Fibroblast of mammary gland (primary cell): ENCODE measurements at places on chromosomes 16 and 17.

DNA sequence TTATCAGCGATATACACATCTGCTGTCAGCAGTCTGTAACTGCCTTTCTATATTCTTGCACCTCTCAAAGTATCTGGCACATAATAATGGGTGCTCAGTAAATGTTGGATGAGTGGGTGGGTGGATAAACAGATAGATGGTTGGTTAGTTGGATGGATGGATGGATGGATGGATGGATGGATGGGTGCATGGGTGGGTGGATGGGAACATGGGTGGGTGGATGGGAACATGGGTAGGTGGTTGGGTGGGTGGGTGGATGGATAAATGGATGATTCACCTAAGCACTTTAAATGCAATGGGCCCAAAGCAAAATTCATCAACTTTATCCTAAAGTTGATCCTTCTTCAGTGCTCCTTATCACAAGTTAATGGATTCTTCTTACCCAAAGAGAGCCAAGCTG, 48.6 kb downstream of the HELZ start:
- DNase-seq: no peak

DNA sequence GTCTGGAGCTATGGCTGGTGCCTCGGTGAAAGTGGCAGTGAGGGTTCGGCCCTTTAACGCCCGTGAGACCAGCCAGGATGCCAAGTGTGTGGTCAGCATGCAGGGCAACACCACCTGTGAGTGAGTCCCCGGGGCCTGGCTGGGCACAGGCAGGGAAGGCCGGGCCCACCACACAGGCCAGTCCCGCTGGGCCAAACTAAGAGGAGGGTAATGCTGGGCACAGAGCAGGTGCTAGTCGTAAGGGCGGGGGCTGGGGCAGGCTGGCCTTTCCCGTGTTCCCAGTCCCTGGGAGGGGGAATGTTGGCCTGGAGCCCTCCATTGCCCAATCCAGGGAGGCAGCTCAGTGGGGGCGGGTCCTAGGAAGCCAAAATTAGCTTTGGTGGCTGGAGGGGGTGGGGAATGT, 2.5 kb downstream of the KIF1C start:
- peak; percentile 27 for DNase-seq

GRCh38 chr17:47729476-47729875, 3.6 kb upstream of the TBX21 start:
- no peak for DNase-seq

DNA sequence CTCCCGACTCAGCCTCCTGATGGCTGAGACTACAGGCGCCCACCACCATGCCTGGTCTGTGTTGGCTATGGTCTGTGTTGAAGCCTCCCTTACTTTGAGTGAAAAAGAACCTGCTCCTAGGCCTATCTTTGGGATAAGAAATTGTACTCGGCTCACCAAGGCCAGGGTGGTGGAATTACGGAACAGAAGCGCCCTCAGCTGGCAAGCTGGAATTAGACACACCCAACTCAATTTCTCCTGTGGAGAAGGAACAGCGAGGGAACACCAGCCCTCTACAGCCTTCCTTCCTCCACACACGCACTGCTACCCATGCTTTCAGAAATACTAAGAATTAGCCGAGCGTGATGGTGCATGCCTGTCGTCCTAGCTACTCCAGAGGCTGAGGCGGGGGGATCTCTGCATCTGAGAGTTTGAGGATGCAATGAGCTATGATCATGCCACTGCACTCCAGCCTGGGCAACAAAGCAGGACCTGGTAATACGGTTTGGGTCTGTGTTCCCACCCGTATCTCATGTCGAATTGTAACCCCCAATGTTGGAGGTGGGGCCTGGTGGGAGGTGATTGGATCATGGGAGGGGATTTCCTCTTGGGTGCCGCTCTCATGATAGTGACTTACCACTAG, 40.1 kb upstream of the RBBP6 start:
- DNase-seq: peak; percentile 27

- peak; percentile 63 for DNase-seq
Observed at GRCh38 chr16:70777973-70778406, 23.0 kb downstream of the VAC14 start.

- DNase-seq: no peak
Observed at GRCh38 chr17:77109764-77110359, 30.9 kb upstream of the SEC14L1 start.

GRCh38 chr17:32940706-32941390, 12.9 kb downstream of the TMEM98 start:
- no peak for DNase-seq

DNA sequence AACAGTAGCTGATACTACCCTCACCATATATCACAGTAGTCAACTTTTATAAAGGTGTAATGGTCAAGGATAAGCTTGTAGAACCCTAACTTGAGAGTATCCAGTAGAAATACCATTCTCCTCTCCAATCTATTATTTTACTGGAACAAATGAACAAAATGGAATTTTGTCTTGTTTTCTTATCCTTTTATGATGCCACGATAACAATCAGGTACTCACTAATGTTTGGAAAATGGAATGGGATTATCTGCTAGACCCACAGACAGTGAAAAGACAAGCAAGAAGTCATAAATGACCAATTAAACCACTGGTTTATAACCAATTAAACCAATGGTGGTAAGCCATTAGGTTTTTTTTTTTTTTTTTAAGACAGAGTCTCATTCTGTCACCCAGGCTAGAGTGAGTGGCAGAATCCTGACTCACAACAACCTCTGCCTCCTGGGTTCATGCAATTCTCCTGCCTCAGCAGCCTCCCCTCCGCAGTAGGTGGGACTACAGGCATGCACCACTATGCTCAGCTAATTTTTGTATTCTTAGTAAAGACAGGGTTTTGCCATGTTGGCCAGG, 10.4 kb downstream of the GPATCH8 start:
- no peak for DNase-seq

DNA sequence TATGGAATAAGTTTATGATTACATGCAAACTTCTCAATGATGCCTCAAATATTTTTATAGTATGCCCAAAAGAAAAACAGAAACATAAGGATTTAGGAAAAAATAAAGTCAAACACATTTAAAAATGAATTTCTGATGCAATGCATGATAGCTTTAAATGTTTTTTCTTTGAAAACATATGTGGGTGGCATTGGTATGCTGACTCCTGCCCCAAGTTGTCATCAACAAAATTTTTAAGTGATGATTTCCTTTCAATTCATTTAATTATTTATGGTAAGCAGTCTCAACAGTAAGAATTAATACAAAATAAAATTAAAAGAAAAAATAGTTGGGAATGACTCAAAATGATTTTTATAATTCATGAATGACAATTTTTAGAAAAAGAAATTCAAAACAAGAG, 104.9 kb downstream of the CEP112 start:
- DNase-seq: peak; percentile 25

DNA sequence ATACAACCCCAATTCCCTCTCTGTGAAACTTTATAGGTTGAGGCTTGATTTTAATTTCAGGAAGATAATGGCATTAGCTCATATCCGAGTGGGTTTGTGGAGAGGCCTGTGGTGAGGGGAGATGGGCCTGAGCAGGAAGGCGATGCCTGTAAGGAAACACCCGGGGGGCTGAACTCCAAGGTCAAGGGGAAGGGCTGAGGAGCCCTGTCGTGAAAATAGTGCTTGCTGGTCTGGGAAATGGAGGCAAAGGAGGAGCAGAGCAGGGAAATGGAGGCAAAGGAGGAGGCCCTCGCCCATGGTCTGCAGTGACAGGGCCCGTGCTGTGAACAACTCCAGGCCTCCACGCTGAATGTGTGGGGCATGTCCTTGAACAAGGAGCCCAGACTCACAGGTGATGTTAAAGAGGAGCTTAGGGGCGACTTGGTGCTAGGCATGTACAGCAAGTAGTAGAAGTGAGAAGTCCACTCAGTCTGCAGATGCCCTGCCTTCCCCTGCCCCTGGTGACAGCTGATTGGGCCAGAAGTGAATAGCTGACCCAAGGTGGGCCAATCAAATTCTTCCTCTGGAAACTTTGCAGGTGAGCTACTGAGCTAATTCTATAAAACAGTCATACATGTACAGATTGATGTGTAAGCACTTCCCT, 38.1 kb downstream of the MRPS23 start:
- no peak for DNase-seq

DNA sequence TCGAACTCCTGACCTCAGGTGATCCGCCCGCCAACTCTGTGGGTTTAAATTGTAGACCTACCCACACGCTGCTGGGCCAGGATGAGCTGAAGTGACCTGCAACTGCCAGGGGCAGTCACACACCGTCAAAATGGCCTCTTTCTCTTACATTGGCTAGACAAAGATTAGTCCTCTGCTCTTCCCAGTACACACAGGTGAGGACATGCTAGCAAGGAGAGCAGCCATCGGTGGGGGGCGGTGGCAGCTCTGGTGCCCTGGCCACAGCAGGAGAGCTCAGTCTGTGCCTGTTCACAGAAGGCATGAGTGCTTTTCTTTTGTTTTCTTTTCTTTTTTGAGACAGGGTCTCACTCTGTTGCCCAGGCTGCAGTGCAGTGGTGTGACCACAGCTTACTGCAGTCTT, 29.7 kb downstream of the WIPI1 start:
- no peak for DNase-seq

- no peak for DNase-seq
Observed at GRCh38 chr16:60110531-60110930, 1376.4 kb upstream of the GOT2 start.

GRCh38 chr17:17568772-17569195, 22.7 kb downstream of the PEMT start:
- peak; percentile 39 for DNase-seq

DNA sequence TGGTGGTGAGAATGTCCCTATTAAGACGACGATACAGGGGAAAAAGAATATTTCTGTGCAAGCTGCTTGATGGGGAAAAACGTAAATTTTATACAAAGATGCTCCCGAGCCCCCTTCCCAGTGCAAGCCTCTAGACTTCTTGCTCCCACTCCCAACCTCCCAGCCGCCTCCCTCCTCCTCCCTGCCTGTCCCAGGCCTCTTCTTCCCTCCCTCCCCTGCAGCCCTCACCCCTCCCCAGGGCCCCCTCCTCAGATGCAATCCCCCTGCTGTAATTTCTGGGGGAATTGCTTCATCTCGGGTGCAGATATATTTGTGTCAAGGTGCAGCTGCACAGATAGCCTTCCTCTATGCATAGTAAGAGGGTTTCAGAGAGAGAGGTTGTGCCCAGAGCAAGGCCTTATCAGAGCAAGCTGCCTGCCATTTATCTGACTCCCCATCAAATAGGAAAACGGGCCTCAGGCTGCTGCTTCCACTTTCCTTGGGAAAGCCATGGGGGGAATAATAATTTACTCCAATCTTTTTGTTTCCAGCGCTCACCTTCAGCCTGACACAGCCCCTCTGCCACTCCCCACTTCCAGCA, 47.4 kb upstream of the LHX1 start:
- no peak for DNase-seq

DNA sequence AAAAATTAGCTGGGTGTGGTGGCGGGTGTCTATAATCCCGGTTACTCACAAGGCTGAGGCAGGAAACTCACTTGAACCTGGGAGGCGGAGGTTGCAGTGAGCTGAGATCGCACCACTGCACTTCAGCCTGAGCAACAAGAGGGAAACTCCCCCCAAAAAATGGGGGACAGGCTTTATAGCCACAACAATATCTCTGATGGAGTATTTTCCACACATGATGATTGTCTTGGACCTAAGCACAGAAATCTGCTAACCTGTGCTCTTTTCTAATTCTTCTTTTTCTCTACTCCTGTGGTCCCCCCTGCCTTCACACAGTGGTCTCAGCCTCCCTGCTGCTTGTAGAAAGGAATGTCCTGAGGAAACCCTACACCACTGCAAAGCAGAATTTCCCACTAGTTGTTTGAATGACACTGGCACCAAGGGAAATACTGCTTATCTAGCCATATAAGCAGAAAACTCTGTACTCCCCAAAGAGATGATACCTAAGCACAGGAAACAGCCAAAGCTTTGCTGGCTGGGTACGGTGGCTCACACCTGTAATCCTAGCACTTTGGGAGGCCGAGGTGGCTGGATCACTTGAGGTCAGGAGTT, 117.6 kb downstream of the USP31 start:
- no peak for DNase-seq

GRCh38 chr16:11004351-11004750, 60.0 kb downstream of the CLEC16A start:
- no peak for DNase-seq

DNA sequence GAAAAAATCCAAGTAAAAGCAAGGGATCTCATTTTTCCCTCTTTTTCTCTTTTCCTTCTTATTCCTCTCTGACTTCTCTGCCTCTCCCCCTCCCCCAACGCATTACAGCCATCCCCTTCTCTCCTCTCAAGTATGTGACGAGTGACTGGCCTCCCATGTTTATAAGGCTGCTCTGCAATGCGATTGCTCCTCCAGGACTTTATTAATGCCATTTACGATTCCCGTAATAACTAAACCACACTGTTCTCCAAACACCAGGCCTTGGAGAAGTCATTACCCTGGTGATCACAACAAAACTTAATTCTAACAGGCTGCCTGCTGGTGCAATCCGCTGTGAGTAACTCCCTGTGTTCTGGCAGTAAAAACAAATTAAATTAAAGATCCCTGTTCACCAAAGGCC, 88.8 kb downstream of the HS3ST3B1 start:
- no peak for DNase-seq

GRCh38 chr16:20849589-20850390, 43.5 kb downstream of the REXO5 start:
- DNase-seq: peak; percentile 73

GRCh38 chr17:48933035-48933434, 11.6 kb downstream of the SNF8 start:
- no peak for DNase-seq

GRCh38 chr17:75753514-75754377, 11.2 kb downstream of the GALK1 start:
- peak; percentile 47 for DNase-seq

DNA sequence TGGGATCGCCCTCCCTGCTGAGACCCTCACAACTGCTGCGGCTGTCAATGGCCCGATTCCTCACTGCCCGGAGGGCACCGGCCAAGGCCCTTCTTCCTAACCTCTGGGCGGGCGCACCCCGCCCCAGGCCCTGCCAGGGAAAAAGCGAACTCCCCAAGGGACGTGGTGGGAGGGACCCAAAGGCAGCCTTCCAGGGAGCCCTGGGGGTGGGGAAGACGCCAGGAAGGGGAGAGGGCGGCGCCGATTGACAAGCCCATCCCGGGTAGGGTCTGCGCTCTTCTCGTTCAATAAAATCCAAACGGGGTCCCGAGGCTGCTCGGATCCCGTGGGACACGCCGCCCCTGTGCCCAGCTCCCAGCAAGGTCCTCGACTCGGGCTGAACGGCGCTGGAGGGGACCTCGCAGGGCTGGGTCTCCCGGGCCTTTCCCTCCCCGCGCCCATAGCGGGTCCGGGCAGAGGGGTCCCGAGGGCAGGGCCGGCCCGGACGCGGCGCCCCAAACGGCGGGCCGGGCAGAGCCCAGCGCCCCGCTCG, 416 bp downstream of the KIFC3 start:
- DNase-seq: no peak

DNA sequence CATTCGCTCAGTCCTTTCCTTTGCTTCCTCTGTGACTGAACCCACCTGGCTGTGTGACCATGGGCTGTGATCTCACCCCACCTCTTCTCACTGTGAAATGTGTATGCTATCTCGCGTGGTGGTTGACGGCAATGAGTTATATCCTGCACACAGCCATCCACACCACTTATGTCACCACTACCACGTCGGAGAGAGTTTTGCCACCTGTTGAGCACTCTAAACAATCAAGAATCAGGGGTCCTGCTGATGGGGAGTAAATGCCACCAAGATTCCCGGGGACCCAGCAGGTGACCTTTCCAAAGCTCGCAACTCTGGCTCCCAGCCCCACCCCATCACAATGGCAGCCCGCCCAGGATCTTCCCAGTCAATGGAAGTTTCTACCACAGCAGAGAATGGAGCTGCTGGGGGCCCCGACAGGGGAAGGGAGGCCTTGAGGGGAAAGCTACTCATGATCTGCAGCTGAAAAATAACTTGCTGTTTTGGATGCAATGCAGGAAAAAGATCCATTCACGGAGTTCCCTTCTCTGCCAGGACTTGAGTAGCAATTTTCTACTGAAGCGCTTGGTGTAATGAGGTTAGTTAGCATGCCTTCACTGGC, 26.2 kb upstream of the RCVRN start:
- no peak for DNase-seq
